ENCODE measurements at places on chromosomes 7 and 10.

DNA sequence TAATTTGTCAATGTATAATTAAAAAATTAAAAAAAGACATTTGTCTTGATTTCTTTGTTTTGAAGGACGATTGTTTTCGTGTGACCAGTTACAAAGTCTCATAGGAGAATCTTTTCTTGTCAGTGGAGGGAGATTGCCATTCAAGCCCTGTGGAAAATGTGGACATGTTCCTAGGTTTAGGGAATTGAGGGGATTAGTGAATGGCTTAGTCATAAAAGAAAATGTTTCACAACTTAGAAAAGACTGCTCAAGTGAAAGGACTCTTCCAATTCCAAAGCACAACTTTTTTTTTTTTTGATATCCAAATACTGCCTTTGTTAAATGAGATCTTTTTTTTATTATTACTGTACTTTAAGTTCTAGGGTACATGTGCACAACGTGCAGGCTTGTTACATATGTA is 140.7 kb upstream of the HABP2 start:
- DNase-seq, result no peak

DNA sequence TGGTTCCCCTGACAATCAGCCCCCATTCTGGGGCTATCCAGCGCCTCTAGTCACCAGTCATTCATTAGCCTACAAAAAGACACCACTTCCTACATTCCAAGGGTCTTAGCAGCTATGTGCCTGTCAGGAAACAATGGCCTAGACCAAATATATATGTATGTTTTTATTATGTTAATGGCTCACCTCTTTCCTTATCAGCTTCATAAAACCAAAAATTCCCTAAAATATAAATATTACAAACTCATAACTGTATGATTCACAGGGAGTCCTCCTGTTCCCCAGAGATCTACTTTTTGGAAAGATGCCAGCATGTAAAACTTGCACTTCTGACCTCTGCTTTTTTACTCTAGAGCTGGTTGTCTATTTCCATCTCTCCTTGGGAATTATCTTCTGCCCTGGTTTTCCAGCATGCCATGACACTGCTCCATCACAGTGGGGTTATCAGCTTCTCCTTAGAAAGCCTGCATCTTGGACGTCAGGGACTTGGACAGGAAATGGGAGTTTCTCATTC is 79.2 kb downstream of the ABCA13 start:
- DNase-seq, result no peak

DNA sequence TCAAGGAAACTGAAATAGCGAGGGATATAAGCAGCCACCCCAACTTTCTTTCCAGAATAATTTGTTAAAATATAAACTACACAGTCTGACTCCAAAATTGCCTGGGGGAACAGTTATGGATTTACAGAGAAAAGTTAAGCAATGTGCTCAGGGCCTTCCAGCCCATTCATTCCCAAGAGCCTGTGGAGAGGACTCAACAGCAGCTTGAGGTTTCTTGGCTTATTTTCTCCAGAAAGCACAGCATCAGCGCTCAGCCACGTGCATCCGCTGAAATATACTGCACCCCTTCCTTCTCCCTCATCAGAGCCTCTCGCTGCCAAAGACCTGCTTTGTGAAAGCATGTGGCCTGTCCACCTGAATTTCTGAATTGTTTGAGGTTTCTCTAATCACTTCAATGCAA is 375.2 kb upstream of the VWC2 start:
- DNase-seq, result no peak

GRCh38 chr10:103936022-103936421 is 18.0 kb upstream of the STN1 start:
- no peak for DNase-seq

DNA sequence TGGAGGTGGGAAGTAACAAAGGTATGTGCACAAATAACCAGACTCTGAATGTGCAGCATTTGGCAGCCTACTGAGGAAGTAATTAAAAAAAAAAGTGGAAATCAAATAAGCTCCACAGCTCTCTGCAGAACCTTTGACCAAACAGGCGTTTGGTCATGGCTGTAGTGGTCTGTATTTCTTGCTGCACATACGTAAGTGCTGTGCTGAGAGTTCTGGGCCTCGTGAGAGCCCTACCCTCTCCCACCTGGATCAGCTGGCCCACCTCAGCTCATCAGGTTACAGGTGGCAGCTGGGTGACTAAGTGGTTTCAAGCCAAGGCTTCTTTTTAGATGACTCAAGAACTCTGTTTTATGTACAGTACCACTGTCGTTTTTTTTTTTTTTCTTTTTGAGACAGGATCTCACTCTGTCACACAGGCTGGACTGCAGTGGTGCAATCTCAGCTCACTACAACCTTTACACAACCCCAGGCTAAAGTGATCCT is 178.2 kb upstream of the KLF6 start:
- DNase-seq, result no peak

DNA sequence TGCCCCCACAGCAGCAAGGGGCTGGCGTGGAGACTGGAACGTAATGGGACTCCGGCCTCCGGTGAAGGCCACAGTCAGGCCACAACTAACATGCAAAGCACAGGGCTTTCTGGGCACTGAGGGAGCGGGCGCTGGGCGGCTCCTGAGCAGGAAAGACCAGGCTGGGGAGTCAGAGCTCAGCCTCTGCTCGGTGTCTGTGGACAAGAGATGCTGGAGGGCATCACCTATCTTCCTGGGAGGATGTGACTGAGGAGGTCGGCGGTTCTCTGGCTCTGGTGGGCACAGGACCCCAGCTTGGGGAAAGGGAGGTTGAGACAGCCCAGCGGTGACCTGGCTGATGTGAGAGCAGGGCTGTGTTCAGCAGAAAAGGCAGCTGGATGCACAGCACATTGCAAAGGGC is 11.7 kb downstream of the CNPY1 start:
- DNase-seq, result no peak

GRCh38 chr7:24729365-24730017 is 27.8 kb downstream of the GSDME start:
- no peak for DNase-seq

DNA sequence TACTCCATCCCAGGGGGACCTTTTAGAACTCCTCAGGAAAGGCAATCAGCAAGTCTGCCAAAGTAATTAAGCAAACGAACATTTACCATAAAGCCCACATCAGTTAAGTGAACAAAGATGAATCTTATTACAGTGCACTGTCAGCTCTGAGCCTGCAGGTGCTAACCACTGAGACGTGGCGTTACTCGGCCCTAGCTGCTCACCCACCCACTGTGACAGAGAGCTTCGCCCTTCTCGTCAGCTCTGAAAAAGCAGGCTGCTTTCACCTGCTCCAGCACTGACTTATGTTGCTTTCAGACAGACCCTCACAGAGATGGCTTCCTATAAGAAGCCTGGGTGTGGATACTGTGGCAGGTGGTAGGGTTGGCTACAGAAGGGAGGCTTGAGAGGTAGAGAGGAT is 57.7 kb upstream of the KCNIP2 start:
- DNase-seq, result no peak

DNA sequence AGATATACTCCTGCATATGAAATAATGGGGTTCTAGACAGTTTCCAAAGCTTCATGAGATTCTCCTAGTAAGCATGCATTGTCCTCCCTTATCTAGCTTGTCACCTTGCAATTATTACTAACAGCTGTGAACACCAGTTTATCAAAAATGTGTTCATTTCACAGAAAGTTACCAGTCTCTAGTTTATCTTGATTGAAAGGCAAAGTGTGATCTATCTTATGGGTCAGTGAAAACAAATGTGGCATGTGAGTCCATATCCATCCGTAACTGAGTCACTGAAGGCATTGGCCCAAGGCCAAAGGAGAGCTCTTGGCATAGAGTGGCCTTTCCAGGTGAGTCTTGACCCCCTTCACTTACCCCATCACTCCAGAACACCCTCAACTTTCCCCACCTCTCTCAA is 53.2 kb downstream of the GSAP start:
- DNase-seq, result no peak

- DNase-seq, result no peak
Observed at GRCh38 chr7:143250822-143251221, 12.4 kb upstream of the GSTK1 start.

GRCh38 chr10:91616137-91616536 is 16.7 kb downstream of the PPP1R3C start:
- DNase-seq, result no peak

Measured in sciatic nerve (tissue), 2 donors.